ENCODE measurements at places on chromosomes 12 and 14. TPM values are rescaled to one million over a fixed set of nuclear protein-coding genes. Genes with fewer than 3 reads are reported as not detected.

- peak; percentile 74 for DNase-seq
Observed at GRCh38 chr14:58899317-58899713, 261.6 kb downstream of the DACT1 start.

DNA sequence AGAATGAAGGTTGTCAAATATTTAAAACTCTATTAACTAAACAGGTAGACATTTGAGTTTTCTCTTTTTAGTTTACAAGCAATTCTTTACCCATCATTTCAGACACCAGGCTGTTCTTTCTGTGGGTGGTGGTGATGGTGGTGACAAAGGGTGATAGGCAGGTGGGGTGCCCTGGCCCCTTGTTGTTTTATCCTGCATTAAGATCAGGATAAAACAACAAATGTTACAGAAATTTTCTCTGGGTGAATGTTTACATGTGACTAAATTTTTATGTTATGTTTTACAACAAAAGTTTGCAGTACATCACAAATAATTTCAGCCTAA, 85.9 kb upstream of the MDM1 start:
- DNase-seq = no peak

The AKAP6 gene
- 1.5 TPM for total RNA-seq

DNA sequence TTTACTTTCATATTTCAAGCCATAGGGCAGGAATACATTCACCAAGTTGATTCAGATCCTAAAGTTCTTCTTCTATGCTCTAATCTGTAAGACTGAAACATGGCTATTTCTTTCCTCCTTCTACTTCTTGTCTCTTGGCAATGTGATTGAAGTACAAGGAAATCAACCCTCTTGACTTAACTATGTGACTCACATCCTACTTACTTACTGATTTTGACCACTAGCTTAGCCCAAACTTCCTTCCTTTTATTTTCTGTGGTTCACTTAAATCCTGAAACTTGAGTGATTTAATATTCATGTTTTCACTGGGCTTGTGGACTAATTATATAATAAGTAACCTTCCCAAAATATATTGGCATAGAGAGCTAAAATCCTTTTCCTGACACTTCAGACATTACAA, 111.2 kb upstream of the NOVA1 start:
- DNase-seq = peak; percentile 65

The KRT2 gene
- total RNA-seq = 0.23 TPM

DNA sequence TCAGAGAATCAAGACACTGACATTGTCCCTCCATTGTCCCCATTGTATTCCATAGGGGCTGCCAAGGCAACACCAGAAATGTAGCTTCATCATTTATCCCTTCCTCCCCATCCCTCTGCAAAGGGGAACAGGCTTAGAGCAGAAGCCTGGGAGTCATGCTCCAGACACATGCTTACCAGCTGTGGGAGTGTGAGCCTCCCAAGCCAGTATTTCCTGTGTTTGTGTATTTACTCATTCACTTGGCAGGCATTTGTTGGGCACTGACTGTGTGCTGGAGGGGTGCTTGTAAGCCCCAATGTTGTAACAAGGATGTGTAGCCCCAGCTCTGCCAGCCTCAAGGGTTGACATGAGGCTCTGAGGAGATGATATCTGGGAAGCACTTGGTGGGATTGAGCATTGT, 46.0 kb upstream of the TCL1A start:
- DNase-seq = no peak
